ENCODE measurements at places on chromosomes 1 and 21.
A peak's percentile ranks its signal among the peaks of the same experiment; 100 is the strongest.

GRCh38 chr1:29279406-29279805, 43.1 kb downstream of the PTPRU start:
- no peak for DNase-seq

DNA sequence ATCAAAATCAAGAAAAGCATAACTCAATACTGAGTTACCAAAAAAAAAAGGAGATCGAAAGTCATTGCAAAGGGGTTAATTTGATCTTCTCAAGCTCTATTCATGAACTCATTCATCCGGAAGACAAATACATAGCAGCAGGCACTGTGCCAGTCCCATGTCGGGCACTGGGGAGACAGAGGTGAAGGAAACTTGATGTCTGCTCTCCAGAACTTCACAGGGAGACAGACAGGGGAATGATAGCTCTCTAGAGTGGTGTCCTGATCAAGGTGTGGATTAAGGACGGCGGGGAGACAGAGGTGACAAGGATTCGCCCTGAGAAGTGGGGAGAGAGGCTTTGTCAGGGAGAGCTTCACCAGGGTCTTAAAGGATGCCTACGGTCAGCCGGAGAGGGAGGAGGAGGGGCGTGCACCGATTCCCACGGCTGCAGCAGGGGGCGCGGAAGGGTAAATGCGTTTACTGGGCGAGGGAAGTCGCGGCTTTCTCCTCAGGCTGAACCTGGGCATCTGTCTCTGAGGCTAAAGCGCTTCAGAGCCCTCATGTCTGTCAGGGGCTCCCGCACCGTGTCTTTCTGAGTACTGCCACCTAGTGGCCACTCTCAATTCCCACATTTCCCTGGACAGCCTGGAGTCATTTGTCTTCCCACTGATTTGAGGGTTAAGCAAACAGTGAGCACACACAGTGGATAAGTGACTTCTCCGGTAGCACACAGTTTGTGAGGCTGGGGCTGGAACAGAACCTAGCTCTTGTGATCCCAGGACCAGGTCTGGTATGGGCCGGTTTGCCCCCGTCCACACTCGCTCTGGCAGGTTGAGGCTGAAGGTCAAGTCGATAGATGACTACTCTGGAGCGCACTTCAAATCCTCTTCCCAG, 152.8 kb downstream of the TENT5C start:
- peak; percentile 91 for DNase-seq

GRCh38 chr21:40754466-40754865, 92.5 kb downstream of the DSCAM start:
- no peak for DNase-seq

- peak; percentile 58 for DNase-seq
Measured at GRCh38 chr1:53327182-53327913, 522 bp downstream of the LRP8 start.

GRCh38 chr1:175597969-175598765, 145.2 kb downstream of the TNR start:
- DNase-seq, result no peak

DNA sequence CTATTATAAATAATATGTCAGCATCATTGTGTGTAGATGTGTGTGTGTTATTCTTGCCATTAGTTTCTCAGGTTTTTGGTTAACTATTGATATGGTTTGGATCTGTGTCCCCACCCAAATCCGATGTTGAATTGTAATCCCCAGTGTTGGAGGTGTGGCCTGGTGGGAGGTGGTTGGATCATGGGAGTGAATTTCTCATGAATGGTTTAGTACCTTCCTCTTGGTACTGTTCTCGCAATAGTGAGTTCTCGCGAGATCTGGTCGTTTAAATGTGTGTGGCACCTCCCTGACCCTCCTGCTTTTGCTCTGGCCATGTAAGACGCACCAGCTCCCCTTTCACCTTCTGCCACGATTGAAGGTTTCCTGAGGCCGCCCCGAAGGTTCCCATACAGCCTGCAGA, 9.6 kb upstream of the POFUT2 start:
- DNase-seq, result no peak

- no peak for DNase-seq
Measured at GRCh38 chr1:202798792-202799331, 9.4 kb downstream of the KDM5B start.

- no peak for DNase-seq
Measured at GRCh38 chr21:42352441-42353095, 1.8 kb upstream of the TFF2 start.

GRCh38 chr1:37946703-37947360, at the start of gene INPP5B:
Gene INPP5B, minus strand, starts transcription at chr1:37947053. Its CDS starts 745 bp downstream, at chr1:37946308.
- DNase-seq, result peak; percentile 83

DNA sequence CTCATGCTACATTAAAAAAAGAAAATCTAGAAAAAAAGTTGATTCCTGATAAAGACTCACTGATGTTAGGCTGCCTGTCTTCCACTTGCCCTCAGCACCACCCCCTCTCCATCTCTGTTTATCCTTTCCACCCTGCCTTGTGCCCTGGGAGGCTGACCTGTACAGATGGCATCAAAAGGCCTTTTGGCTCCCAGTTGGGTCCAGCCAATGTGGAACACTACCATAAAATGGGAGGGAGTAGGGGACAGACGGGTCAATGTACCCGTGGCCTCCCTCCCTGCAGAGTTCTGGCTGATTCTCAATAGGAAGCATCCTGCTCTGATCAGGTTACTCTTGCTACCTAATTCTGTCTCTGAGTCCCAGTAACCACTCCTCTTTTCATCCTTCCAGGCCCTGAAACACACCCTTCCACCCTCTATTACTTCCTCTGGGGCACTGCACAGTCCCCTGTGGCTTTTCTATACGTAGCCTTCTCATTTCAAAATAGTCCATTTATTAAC, 300.0 kb downstream of the HHIPL2 start:
- no peak for DNase-seq

- no peak for DNase-seq
Measured at GRCh38 chr1:110083061-110083865, 12.8 kb upstream of the ALX3 start.

Measured in KBM-7 (cell line).